ENCODE measurements at places on chromosomes 13 and 19.

GRCh38 chr19:15979293-15979692 is 30.5 kb downstream of the OR10H4 start:
- no peak for DNase-seq

DNA sequence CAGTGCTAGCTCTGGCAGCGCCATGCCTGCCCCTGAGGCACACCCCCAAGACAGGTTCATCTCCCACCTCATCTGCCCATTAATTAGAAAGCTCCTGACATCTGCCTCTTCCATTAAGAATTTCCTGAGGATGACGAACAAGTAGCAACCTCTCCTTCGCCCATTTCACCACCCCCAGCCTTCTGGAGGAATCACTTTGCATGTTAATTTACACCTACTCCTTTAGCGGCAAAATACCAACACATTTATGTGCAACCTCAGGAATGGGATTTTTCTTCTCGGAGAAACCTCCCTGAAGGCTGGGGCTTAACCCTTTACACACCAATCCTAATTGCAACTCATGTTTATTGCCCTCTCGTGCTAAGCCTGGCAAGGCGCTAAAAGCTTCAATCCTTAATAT is 13.8 kb downstream of the SLC7A1 start:
- DNase-seq = no peak

DNA sequence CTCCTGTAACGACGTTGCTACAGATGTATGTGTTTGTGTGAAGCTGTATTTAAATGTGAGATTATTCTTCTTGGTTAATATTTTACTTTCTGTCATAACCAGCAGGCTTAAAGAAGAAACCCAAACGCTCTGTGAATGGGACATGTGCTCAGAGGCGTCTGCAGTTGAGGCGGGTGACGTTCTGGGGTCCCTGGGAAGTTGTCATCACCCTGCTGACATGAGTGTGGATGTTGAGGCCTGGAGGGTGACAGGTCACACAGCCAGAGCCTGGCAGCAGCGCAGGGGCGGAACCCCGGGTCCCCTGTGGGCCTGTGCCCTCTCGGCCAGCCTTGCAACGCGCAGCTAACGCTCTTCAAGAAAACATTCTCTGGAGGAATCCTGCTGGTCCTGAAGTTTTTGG is 16.6 kb downstream of the RASA3 start:
- no peak for DNase-seq

GRCh38 chr13:48383384-48383783 is 29.5 kb downstream of the LPAR6 start:
- no peak for DNase-seq

- no peak for DNase-seq
Measured at GRCh38 chr19:38564981-38565690, 52.6 kb downstream of the MAP4K1 start.

- DNase-seq = no peak
Measured at GRCh38 chr19:23769691-23770468, 11.2 kb upstream of the ZNF681 start.

DNA sequence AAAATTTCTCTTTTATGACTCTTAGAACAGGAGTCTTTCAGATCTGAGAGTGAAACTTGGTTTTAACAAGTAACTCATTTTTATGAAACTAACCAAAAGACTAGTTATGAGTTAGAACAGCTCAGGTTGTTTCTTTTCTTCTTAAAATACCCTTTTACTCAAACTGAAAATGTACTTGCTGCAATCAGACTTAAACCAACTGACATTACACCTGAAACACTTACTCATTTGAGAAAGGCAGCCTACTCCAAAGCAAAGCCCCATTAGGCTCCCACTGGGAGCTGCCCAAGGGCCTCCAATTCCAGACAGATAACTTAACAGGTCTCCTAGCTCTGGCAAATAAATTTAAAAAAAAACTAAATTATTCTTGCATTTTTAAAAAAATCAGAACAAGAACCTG is 3.6 kb downstream of the FOXO1 start:
- no peak for DNase-seq

DNA sequence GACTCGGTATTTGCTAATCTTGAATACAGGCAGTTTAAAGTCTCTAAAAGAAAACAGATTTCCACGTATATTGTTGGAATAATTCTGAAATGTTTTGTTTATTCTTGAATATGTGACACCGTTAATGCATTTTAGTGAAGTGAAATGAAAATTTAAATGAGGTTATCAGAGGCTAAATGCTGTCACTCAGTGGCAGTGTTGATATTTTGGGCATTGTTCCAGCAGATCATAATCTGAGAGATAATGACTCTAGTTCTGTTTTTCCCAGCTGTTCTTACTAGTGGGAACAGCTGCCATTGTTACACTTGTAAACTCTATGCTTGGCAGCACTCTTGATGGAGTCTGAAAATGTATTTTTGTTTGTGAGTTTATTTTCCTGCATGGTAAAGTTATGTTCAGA is 365.6 kb upstream of the SLC10A2 start:
- DNase-seq = no peak

DNA sequence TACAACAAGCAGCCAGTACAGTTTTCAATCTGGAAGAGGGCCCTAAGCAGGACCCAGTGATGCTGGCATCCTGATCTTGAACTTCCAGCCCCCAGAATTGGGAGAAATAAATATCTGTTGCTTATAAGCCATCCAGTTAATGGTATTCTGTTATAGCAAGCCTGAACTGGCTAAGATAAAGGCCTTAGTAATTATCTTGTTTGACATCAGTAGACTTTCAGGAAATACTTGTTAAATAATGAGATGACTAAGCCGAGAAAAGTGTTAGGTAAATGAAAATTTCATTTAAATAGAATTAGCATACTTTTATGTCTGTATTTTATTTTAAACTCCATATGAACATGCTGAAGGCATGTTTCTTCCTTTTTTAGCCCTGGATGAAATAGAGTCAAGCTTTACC is 188.2 kb downstream of the OLFM4 start:
- DNase-seq = no peak

- no peak for DNase-seq
Measured at GRCh38 chr19:43902399-43902798, 32.7 kb downstream of the ZNF45 start.

DNA sequence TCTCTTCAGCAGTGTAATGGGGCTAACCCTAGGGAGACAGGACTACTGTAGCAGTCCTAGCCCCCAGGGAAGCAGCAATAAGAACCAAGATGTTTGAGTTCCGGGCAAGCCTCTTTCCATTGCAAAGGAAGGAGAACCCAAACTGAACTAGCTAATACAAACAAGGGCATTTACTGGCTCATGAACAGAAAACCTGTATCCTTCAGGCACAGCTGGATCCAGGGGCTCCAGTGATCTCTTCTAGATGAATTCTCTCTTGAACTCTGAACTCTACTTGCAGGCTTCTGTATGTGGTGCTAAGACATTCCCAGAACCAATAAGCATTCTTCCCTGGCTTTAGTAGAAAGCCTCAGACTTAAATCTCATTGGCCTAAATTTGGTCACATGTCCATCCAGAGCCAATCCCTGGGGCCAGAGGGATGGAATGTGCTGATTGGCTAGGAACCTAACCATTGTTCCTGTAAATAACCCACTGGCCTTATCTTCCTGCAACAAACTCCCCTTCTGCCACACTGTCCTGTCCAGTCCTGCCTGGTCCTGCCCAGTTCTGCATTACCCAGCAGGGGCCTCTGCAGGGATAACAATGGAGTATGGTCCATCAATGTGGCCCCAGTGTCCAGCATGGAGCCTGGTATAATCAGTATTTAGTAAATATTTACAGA is 3.9 kb upstream of the PODNL1 start:
- no peak for DNase-seq

DNA sequence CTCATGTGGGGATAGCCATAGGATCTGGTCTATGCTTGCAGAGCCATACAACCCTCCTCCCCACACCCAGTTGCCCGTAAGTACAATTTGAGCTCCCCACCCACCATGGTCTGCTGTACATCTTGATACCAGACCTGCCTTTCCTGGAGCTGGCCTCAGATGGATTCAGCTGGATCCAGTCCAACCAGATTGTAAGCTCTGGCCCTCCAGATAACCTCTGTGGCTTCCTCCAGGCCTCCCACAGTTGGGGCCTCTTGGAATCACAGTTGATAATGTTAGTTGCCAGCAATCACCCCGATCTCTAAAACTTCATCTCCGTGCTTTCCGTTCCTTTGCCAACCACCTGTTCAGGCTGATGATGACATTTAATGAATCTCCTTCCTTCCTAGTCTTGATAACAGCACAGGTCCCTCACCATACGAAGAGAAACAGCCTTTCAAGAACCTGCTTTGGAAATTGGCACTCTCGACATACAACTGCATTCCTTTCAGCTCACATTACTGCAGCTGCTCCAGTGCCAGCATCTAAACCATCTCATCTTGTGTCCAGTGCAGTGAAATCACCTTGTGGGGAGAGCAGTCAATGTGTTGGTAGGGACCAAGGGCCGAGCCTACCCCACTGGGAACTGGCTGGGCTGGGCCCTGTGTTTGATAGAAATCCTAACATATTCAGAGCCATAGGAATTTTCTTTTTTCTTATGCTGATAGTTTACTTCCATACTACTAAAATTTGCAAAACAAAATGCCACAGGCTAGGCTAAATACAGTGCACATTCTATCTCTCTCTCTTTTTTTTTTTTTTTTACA is 15.1 kb upstream of the FOXO1 start:
- no peak for DNase-seq

DNA sequence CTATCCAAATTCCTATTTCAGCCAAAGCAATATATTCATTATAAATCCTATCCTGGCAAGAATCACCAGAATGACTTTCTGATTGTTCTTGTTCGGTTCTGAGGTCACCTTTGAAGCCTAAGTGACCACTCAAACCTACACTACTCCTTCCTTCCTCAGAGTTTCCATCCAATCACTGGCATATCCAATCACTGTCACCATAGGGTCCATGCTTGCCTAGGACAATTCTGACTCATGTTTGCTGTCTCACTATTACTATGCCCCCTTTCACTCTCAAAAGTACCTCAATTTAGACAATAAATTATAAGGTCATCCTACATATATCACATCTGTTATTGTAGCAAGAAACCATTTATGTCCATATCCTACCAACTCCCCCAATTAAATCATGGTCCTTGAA is 58.9 kb downstream of the UBL3 start:
- DNase-seq = no peak

DNA sequence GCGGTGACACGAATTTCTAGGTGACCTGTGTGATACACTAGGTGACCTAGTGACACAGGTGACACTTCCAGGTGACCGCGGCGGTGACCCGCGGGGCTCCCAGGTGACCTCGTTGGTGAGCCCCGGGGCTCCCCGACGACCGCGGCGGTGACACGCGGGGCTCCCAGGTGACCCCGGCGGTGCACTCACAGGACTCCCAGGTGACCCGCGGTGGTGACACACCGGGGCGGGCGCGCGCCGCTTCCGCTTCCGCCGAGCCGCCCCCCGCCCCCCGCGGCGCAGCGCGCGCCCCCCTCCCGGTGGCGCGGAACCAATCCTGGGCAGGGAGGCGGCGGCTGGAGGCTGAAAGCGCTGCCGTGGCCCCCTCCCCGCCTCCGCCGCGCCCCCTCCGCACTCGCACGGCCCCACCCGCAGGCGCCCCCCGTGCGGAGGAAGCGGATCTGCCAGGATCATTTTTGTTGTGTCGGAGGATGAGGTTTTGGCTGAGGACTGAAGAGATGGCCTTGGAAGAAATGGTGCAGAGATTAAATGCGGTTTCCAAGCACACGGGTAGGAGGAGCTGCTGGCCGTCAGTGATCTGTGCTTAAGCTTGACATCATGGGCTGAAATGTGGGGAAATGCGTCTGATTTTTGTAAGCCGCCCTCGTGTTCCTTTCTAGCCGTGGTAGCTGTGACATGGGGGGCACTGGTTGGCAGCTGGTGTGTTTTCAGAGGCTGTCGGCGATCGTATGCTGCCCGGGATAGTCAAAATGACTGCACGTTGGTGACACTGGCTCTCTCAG is at the start of gene MCF2L:
Gene MCF2L, plus strand, starts transcription at position 305 of the 782 bp plus-strand sequence. Its CDS starts 166 bp downstream, at position 471.
- no peak for DNase-seq

- no peak for DNase-seq
Measured at GRCh38 chr13:36888645-36889044, 31.4 kb downstream of the SMAD9 start.

- no peak for DNase-seq
Measured at GRCh38 chr19:7740682-7741054, 6.7 kb downstream of the CD209 start.

- no peak for DNase-seq
Measured at GRCh38 chr19:14162871-14163297, 26.5 kb upstream of the ASF1B start.

- no peak for DNase-seq
Measured at GRCh38 chr19:9883231-9883758, 48.2 kb downstream of the PIN1 start.

DNA sequence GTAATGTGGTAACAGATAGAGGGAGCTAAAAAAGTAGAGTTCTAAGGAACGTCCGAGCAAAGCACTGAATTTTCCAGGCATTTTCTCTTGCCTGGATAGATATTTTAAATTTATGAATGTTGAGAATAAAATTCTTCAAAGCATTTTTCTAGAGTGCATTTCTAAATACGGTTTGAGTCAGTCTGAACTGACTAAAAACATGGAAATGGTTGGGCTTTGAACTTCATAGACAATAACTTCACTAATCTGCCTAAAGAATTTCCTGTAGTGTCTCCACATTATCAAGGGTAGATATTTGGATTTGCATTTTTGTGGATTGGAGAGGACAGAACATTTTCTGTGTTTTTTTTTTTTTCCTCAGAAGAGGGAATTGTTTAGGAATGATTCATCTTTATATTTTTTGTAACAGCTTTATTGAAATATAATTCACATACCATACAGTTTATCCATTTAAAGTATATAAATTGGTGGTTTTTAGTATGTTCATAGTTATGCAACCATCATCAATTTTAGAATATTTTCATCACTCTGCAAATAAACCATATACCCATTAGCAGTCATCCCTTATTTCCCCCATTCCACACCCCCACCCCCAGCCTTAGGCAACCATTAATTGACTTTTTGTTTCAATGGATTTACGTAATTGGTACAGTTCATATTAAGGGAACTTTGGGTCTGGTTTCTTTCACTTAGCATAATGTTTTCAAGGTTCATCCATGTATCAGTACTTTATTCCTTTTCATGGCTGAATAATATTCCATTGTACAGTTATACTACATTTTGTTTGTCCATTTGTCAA is 20.7 kb downstream of the GARRE1 start:
- DNase-seq = no peak

DNA sequence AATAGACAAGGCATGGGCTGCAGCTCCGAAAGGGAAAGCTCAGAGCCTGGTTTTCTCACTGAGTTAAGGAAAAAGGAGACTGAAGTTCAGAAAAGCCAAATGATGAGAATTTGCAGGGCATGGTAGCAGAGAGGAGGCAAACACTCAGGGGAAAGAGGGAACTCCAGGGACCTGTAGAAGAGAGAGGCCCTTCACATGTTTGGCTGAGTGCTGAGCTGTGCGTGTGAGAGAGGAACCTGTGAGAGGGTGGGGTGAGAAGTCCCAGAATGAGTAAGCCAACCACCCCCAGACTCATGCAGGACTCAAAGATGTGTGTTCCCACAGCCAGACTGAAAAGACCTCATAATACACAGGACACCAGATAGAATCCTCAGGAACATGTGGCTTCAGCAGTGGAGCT is 2.8 kb upstream of the CRYL1 start:
- no peak for DNase-seq
